ENCODE measurements at places on chromosomes 1 and 21.

DNA sequence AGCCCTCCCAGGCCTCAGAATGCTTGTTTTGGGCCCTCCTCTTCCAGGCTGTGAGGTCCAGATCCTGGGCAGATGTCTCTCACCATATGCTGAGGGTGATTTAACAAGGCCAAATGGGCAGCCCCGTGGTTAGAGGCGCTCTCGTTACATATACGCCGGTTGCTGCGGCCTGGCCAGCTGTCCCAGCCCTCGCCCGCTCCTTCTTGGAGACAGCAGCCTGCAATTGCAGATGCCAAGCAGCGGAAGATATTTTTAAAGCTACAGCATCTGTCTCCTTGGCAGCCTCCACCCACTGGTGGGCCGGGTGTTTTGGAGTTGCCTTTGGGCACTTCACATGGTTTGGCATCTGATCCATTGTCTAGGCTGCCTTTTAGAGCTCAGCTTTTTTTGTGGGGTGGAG, 178.8 kb upstream of the NFIA start:
- no peak for DNase-seq

GRCh38 chr1:207839083-207839413, 71.9 kb downstream of the CD34 start:
- no peak for DNase-seq

DNA sequence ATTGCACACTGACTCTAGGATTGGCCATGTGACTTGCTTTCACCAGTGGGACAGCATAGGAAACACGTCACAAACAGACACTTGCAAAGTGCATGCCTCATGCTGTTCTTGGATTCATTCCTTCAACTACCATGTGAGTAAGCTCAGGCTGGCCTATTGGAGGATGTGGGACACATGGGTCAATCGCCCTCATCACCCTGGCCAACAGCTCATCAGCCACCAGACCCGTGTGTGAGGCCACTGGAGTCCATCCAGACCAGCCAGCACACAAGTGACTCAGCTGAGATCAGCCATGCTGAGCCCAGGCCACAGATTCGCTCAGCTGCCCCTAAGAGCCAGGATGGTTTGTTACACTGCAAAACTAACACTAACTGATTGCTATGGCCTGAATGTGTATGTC, 216.1 kb upstream of the GRIK3 start:
- no peak for DNase-seq

- no peak for DNase-seq
Observed at GRCh38 chr1:20834780-20835179, 47.7 kb upstream of the HP1BP3 start.

DNA sequence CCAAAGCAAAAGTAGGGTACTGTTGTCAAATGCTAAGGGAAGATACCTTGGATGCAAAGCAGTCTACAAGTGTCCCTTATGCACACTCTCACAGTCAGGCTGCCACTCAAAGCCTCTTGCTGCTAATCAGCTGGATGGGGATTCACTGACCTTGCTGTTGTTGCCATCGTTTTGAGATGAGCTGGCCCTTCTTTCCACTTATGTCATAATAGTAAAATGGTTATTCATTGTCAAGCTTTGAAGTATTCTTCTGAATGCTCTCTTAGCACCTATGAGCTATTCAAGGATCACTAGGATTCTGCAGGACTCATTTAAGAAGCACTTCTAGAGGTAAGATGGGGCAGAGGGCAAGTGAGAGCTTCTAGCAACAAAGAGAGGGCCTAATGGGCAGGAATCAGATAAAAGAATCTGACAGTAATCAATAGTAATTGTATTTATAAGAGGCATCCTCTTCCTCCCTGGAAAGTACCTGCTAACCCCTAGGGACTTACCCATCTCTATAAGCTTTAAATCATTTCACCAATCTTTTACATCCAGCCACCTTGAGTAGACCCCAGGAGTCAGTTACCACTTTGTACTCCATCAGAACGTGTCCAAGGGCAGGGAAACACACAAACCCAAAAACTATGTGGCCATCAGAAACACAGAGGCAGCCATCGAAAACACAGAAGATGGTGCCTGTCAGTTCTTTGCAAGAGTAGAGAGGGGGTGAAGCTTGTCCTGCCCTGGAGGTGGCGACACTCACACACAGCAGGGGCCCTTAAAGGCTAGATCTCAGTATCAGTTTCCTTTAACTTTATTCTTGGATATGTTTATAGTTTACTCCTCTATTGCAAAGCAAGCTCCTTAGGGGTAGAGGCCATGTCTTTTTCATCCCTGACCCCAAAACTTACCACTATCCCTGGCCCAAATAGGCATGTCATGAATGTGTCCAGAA, 103.7 kb upstream of the NFIA start:
- DNase-seq: no peak

DNA sequence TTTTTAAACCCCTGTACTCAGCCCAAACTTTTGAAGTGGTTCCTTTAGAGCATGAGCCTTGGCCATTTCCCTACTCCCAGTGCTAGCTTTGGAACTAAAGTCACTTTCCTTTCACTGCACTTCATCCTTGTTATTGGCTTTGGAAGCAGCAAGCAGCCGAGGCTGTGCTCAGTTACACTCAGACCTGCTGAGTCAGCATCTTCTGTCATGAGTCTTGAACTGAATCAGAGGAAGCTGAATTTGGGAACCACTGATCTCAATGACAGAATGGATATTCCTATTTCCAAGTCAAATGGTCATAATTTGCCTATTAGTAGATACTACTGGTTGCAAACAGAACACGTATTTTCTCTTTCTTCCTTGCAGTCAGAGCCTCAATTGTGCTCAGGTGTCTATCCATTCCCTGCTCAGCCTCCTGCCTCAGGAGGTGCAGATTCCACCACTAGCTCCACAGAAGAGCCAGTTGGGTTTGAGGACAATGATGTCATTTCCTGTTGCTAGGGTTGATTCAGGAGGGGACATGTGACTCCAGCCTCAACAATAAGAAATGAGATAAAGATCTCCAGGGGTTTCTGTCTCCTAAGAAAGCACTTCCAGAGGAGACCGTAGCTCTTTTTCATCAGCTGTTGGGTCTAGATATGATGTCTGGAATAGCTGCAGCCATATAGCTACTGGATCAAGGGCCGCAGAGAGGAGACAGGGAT, 44.9 kb upstream of the NTPCR start:
- no peak for DNase-seq

DNA sequence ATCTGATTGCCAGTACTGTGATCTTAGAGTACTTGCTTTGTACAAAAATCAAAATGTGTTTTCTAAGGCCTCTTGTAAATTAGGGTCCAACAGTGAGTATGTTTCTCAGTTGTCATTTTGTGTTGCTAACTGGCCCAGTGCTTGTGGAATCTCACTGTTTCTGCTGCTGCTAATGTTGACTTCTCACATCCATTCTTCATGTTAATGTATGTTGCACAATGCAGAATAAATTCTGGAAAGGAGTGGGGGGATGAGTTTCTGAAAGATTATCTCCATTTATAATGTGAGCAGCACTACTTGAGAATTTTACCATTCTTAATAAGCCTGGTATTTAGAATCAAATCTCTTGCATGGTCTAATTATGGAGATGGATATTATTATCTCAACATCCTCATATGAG, 57.9 kb downstream of the CACHD1 start:
- DNase-seq: no peak

DNA sequence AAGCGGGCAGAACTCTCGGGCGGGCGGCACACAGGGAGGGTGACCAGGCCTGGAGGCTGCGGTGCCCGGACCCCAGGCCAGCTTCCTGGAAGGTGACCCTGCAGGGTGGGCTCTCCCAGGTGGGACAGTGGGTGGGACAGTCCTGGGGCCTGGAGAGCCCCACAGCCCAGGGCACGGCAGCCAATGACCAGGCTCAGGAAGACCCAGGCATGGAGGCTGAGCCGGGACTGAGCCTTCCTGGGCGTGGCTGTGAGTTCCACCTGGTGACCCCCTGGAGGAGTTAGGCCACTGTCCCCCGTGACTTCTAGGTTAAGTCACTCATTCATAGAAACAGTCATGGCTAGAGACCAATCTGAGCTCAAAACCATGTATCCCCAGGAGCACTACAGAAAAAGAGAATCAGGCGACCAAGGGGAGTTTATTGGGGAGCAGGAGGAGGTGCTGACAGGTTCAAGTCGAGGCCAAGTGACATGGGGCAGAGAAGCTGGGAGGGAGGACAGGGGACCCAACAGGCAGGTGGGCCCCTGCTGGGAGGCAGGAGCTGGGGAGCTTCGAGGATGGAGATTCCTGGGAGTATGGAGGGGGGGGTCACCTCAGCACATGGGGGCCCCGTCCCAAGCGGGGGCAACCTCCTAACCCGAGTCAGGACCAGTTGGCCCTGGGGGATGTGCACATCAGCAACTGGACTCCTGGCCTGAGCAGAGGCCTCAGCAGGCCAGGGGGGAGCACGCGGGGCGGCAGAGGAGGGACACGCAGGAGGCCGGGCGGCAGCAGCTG, 1.2 kb downstream of the KRTAP10-5 start:
- no peak for DNase-seq

- no peak for DNase-seq
Observed at GRCh38 chr1:59015708-59016107, 231.9 kb upstream of the JUN start.

DNA sequence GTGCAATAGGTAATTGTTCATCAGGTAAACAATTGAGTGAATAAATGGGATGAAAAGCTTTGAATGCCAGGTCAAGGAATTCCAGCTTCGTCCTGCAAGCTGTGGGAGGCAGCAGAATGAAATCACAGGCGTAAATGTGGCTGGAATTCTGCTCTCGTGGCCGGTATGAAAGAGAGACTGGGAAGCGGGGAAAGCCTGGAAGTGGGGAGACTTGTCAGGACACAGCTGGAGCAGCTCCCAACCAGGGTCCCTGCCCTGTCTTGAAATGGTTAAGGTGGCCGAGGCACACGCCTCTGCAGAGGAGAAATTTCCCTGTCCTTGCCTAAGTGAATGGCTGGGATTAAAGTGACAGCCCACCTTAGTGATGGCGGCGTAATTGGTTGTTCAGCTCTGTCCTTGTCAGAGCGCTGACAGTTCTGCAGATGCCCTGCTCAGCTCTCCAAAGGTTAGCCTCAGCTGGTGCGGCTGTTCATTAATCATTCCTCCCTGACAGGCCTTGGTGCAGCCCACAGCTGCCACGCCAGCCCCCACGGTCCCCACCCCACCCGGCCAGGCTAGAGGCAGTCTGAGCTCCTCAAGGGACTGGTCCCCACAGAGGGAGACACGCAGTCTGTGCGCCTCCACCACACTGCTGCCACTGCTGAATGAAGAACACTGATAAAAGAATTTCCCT, 398.3 kb upstream of the POU3F1 start:
- no peak for DNase-seq

DNA sequence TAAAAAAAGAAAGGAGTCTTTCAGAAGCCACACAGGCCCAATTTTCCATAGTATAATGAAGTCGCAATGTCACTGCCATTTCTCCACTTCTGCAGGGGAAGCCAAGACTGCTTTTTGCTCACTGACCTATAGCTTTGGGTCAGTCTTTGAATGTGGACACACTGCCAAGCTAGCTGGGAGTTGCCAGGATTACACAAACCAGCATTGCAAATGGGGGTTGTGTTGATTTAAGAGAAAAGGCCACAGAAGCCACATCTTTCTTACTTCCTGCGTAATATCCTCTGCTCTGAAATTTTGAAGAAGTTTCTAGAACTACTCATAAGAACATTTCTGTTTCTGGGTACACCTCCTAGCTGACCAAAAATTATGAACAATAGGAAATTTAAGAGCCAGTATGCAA, 45.8 kb upstream of the SAMSN1 start:
- no peak for DNase-seq

DNA sequence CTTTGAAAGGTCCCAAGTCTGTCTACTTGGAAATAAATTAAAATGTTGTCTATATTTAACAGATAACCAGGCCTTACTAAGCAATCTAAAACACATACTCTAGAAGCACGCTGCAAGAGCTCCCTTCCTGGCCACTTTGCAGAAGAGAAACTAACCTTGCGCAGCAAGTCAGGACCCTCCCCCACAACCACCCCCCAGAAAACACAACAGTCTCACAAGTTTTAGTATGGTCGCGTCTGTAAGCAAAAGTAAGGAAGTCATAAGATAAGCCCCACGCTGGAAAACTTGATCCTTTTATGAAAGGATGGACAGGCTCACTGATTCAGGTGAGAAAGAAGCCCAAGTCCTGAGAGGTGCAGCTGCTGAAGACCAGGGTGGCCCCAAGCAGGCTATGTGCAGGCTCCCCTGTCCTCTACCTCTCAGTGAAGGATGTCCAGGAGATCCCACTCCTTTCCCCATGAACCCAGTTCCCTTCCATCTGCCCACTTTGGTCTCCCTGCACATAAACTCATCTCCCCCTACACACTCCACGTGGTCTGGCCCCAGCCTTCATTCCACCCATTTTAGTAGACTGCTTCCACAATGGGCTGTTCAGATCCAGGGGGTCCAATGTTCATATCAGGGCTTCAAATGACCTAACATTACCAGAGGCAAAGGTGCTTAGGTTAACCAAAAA, 23.8 kb downstream of the HIVEP3 start:
- no peak for DNase-seq

Measured in neural crest cell (in vitro differentiated cells).